ENCODE measurements at places on chromosomes 11 and 22. TPM values are rescaled to one million over a fixed set of nuclear protein-coding genes. Genes with fewer than 3 reads are reported as not detected.
A peak's percentile ranks its signal among the peaks of the same experiment; 100 is the strongest.

The UBE2L3 gene
- total RNA-seq, result 57.9 TPM

GRCh38 chr22:19615867-19616581 is 91.8 kb upstream of the CLDN5 start:
- no peak for DNase-seq
- no peaks in the 10 kb centered on the region for H3K36me3 ChIP-seq
- peaks cover 36% of the 10 kb centered on the region for H3K27me3 ChIP-seq
- no peak overlapping the region for H3K27ac ChIP-seq

DNA sequence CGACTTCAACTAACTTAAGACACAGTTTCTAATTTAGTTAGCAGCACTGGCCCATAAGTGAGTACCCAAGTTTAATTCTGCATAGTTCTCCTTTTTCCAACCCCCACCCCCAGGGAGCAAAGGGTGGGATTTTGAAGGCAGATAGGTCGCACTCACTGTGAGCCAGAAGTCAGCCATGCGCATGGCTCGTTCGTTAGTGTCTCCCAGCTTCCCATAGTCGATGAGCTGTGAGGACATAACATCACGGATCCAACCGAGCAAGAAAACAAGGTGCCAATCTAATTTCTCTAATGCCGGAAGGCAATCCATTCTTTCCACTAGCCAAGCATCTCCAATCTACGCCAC is 577 bp downstream of the MRPL17 start:
- peaks cover 13% of the 10 kb centered on the region for H3K36me3 ChIP-seq
- peak overlapping the region; percentile 99 for H3K4me3 ChIP-seq
- H3K4me1 ChIP-seq, result peaks cover 16% of the 10 kb centered on the region

GRCh38 chr11:65649656-65650546 is 12.0 kb downstream of the SIPA1 start:
- H3K27ac ChIP-seq, result peak overlapping the region; percentile 43
- H3K4me1 ChIP-seq, result peaks cover 28% of the 10 kb centered on the region
- H3K36me3 ChIP-seq, result peaks cover under 1% of the 10 kb centered on the region
